ENCODE measurements at places on chromosomes 16 and 17.

GRCh38 chr17:66364508-66364907 is 62.1 kb downstream of the PRKCA start:
- DNase-seq = no peak

DNA sequence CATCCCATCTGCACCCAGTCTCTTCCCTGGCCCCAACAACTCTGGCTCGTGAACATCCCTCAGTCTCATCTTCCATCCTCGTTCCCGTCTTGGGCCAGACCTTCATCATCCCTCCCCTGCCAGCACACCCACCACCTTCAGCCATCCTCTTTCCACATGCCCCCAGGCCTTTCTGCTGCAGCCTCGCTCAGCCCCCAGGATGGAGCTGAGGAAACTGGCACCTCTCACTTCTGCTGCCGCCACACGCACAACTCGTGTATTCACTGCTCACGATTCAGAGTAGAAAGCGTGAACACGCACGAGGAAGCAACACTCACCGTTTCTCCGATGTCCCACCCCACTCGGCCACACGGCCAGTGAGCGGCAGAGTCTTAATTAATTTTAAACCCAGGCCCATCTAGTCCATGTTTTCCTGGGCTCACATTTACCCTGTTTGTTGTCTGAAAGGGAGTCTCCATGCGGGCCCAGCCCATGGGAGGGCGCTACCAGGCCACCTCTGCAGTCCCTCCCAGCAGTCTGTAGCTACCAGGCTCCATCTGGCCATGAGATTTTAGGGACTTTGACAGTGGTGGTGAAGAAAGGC is 12.5 kb downstream of the C16orf90 start:
- DNase-seq = no peak

GRCh38 chr16:80552277-80552676 is 11.5 kb downstream of the DYNLRB2 start:
- no peak for DNase-seq

DNA sequence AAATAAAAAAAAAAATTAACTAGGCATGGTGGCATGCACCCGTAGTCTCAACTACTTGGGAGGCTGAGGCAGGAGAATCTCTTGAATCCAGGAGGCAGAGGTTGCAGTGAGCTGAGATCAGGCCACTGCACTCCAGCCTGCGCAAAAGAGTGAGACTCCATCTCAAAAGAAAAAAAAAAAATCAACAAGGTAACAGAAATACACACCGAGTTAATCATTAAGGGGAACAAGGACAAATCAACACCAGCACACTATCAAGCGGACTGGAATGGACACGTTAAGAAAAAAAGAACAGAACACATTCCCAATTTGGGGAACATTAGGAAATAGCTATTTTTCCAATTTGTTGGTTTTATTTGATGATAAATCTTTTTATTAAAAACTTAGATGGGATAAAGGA is 28.4 kb upstream of the GLG1 start:
- DNase-seq = no peak

DNA sequence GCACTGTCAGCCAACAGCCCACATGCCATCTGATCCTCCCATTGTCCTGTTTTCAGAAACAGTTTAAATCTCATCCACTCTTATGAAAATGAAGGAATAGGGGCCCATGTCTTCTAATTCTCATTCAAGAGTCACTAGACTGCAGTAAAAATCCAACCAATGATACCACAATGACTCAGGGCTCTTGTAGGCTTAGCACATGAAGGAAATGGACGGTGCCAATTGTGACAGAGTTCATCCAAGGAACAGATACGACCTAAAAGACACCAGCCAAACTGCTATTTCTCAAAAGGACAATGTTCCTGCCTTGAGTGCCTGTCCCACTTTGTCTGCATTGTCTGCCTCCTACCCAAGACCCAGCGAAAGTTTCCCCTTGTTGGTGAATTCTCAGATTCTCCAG is 204.8 kb upstream of the COX10 start:
- DNase-seq = no peak

DNA sequence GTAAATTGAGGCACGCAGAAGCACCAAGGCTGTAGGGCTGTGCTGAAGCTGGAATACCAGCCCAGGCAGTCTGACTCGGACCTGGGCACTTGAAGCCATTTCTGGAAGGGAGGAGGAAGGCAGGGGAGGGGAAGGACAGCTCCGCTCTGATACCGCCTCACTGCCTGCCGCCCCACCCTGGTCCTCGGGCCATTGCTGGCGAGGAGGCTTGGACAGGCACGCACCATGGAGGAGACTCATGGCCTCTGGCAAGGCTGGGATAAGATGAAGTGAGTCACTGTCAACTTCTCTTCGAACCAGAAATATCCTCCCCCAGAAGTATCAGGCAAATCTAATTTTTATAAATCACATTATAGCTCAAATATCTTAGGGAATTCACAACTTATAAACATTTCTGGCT is 81.3 kb downstream of the SDK2 start:
- DNase-seq = no peak

- no peak for DNase-seq
These were observed 3.9 kb downstream of the ABCC3 start for GRCh38 chr17:50638606-50638965.

- no peak for DNase-seq
These were observed 484.6 kb downstream of the KIF2B start for GRCh38 chr17:54307351-54307750.

- DNase-seq = no peak
These were observed at the start of gene ZDHHC1 for GRCh38 chr16:67415872-67416793. Gene ZDHHC1 (minus strand): TSS chr16:67416477. CDS start chr16:67407775, 8,702 bp downstream.

Measured in cerebellar nuclear complex (tissue), 1 donor.